Stimulated activated CD8-positive, alpha-beta memory T cell treated with anti-CD3 and anti-CD28 coated beads, Interleukin-7, amount 100 ng/mL, for 1 hour (primary cell): ENCODE measurements at places on chromosomes 4 and X.

GRCh38 chr4:32798471-32799159 is 2078.4 kb downstream of the PCDH7 start:
- DNase-seq, result no peak

- no peak for DNase-seq
Measured at GRCh38 chrX:132443196-132444135, 45.4 kb downstream of the MBNL3 start.

DNA sequence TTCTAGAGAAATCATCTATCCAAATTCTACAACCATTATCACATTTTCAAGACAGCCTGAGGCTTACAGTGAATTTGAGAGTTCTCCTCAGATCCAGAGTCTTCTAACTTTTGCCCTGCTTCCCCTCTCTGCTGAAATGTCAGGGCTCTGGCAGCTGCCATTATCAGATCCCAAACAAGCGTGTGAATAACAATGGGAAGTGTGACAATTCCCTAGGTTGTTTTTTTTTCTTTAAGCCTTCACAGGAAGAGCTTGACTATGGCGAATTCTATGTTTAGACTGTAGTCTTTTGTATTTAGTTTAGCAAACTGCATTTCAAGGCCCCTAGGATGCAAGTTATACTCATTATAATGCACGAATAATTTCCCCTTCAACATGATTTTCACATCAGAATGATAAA is 61.3 kb upstream of the KDR start:
- no peak for DNase-seq

DNA sequence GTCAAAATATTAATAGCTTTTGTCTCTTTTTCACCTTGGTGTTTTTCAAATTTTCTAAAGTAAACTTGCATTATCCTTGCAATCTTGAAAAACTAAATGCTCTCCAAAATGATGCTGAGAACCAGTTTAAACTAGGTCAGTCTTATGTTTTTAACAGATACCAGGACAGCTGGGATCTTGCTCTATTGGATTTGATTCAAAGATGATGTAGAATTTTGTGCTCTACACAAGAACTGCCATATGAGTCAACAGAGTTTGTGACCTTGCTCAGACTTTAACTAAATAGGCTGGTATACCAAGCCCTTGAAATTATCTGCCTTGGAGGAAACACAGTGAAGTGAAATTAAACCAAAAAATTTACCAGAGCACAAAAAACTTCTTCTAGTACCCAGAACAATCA is 991.1 kb downstream of the STPG2 start:
- no peak for DNase-seq

GRCh38 chr4:1317177-1318045 is 27.7 kb downstream of the MAEA start:
- no peak for DNase-seq

- no peak for DNase-seq
Measured at GRCh38 chrX:56784666-56785065, 55.6 kb downstream of the NBDY start.

- DNase-seq, result no peak
Measured at GRCh38 chr4:11440481-11441193, 11.9 kb upstream of the HS3ST1 start.

DNA sequence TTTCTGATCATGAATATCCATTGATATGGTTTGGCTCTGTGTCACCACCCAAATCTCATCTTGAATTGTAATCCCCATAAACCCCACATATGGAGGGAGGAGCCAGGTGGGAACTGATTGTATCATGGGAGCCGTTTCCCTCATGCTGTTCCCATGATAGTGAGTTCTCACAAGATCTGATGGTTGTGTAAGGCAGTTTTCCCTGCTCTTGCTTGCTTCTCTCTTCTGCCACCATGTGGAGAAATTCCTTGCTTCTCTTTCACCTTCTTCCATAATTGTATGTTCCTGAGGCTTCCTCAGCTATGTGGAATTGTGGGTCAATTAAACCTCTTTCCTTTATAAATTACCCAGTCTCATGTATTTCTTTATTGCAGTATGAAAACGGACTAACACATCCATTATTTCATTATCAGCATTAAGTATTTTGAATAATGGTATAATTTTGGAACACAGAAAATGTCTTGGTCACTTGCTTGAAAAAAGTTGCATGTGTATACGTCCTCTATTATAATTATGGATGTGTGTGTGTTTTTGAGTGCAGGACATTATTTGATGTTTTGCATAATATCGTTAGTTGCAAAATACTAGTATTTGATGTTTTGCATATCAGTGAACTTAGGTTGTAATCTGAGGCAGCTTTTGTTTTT is 334.6 kb downstream of the PCDH10 start:
- DNase-seq, result no peak

DNA sequence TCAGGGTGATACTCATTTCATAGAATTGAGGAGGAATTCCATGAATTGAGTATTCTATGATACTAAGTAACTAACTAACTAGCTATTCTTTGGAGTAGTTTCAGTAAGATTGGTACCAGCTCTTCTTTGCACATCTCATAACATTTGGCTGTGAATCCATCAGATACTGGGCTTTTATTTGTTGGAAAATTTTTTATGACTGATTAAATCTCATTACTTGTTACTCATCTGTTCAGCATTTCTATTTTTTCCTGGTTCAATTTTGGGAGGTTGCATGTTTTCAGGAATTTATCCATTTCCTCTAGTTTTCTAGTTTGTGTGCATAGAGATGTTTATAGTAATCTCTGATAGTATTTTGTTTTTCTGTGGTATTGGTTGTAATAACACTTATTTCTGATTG is 70.8 kb upstream of the FREM3 start:
- DNase-seq, result no peak

DNA sequence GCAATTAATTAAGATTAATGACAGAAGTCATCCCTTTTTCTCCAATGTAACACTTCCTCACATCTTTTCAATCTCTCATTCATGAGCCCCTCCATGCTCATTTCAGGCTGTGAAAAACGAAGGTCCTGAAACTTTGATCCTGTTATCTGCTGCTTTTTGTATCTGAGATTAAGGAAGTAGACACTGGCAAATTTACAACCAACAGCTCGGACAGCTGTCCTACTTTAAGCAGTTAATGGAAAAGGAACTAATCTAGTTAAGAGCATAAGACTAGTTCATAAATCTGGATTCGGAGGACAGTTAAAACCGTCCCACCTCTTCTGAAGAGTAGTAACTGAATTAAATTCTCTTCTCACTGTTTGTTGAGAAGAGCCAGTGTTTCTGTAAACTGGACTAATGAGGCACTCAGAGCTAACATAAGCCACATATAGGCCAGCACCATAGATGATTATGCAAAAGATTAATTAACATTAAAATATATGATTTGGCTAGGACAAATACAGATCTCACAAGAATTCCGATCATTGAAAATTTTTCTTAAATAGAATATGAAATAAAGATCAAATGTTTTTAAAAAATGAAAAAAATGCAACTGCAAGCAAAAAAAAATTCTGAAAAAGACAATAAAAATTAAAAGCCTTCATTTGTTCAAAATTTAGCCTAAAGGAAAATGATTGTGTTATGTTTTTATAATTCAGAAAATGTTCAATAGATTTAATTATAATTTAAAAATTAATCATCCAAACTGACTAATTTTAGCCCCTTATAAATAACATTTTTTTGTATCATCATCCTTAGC is 114.4 kb downstream of the ANTXR2 start:
- DNase-seq, result no peak

GRCh38 chr4:53019485-53020382 is 157.6 kb downstream of the RASL11B start:
- DNase-seq, result no peak

DNA sequence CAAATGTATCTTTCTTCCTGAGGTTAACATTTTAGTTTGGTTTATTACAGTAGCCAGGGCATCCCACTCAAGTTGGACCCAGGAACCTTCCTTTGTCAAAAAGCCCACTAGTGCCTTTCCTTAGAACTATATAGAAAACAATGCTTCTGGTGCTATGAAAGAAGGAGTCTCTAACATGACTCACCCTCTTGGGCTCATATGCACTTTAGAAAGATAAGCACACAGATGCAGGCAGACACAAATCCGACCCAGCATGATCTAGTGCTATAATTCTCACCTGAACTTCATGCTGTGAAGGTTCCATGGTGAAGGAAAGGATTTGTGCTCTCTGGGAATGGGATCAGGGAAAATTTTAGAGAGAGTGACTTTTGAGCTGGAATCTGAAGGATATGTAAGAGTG is 289.4 kb downstream of the ANKRD50 start:
- no peak for DNase-seq

- DNase-seq, result no peak
Measured at GRCh38 chr4:159428975-159429692, 326.3 kb downstream of the RAPGEF2 start.

DNA sequence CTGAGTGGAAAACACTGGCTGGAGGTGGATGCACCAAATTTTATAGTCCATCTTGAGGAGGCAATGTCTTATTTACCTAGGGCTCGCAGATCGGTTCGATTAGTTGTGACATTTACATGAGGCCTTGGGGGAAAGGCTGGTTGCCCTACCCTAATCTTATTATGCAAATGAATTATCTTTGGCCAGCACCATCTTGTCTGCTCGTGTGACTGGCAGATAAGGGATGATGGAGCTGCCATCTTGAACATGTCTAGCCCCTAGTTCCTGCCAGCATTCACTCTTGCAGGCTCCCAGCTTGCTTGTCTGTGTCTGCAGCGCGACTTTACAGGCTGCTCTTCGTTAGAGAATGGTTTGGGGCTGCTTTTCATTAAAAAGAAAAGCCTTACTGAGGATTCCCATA is 61.9 kb downstream of the SEC24B start:
- DNase-seq, result no peak

DNA sequence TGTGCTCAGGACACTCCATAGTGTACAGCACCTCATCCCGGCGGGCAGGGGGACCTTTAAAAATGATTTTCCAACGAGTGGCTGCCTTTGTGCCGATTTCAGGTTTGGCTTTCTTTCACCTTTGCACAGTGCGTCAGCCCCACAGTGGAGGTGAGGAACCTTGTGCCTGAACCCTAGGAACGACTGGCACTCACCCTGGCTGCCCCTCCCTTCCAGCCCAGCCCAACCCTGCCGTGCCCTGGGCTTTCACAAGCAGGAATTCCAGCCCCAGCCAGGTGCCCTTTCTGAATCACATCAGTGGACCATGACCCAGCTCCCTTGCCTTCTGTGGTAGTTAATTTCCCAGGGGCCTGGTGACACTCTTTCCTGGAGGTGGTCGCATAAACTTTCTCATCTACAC is 1.3 kb downstream of the TMEM164 start:
- DNase-seq, result no peak

DNA sequence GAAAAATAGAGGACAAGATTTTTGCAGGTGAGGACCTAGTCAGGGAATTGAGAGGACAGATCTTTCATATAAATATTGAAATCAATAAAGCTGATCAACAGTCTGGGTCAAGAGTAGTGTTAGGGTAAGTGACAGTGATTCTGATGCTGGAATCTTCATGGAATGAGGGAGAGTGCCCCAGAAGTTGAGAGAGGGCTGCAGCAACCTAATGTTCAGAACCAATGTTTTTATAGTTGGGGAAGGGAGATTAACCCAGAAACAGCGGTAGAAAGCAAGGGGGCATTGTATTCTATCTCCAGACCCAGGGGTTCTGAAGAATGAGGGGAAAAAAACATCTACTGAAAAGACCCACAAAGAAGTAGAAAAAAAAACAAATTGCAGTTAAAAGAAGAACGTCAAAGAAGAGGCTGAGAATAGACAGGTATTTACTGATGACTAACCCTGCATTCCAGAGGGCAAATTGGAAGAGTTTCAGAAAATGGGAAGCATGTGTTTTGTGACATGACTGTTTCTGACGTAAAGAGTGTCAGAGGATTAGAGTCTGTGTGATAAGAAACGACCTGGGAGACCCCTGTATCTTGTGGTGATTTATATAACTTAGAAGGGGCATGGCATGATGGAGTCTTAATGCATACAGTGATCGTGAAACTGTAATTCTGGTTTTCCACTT is 819.6 kb upstream of the EPHA5 start:
- no peak for DNase-seq

- no peak for DNase-seq
Measured at GRCh38 chrX:64204701-64205440, 637 bp downstream of the AMER1 start.

- DNase-seq, result no peak
Measured at GRCh38 chr4:128684016-128684415, 125.5 kb upstream of the JADE1 start.

- no peak for DNase-seq
Measured at GRCh38 chr4:73683456-73683855, 56.9 kb upstream of the CXCL8 start.

GRCh38 chr4:29853833-29854232 is 866.3 kb upstream of the PCDH7 start:
- DNase-seq, result no peak

DNA sequence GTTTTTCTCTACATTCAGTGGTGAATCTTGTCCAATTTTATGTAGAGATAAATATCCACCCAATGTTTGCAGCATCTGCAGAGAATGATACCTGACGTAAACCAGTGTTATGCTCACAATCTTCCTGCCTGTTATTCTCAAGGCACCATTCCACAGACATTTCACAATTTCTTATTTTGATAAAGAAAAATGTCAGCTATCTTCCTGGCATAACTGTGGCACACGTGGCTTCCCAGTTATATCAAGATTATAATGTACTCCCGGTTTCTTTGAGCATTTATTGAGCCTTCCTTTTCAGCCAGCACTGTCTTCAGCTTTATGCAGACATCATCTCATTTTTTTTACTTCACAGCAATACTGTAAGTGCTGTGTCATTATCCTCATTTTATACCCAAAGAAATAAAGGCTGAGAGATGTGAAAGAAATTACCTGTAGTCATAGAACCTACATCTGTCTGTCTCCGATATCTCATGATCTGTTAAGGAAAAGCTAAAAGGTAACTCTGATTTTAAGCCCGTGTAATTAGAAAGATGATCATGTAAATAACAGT is 1300.8 kb upstream of the TENM3 start:
- no peak for DNase-seq

DNA sequence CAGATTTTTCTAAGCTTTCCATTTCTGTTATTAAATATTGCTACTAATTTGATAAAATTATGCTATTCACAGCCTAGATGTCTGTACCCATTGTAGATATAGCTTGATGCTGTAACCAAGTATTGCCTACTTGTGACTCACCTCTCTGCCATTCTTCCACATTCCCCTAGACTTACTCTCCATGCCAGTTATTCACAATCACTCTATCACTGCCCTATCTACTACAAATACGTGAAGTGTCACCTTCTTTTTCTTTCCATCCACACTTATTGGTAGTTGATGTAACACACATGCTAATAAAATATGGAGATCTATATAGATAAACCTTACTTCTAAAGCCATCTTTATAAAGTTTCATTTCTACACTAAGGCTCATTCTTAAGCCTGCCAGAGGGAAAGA is 179.4 kb upstream of the PACRGL start:
- no peak for DNase-seq
